GM23248 (cell line): ENCODE measurements at places on chromosomes 3 and 15. TPM values are rescaled to one million over a fixed set of nuclear protein-coding genes. Genes with fewer than 3 reads are reported as not detected.

Gene SLC24A1
- total RNA-seq, result 7.2 and 10.5 TPM in 2 replicates

GRCh38 chr15:37133602-37134001 lies 33.3 kb upstream of the MEIS2 start:
- peak; percentile 48 for DNase-seq

DNA sequence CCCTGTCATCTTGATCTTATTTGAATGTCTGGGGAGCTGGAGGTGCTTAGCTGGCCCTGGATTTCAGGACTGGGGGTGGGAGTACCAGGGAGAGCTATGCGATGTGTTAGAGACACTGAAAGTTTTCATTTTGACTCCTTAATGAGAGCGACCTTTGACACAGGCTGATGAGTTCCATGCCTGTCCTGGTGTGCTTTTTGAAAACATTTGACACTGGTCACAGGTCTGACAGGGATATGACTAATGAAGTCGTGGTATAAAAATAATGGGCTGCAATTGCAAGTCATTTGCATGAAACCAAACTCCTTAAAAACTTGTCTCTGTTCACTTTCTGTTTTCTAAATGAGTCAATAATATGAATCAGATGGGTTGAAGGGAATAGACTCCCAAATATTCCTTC lies 81.9 kb downstream of the MECOM start:
- peak; percentile 33 for DNase-seq

GRCh38 chr15:42314818-42315217 lies 41.6 kb upstream of the TMEM87A start:
- no peak for DNase-seq

Gene RARB
- not detected in 2 replicates for total RNA-seq

Gene TICRR
- total RNA-seq, result 2.3 and 2.4 TPM in 2 replicates

- no peak for DNase-seq
These were observed 40.5 kb downstream of the KLF13 start for GRCh38 chr15:31367021-31367729.

DNA sequence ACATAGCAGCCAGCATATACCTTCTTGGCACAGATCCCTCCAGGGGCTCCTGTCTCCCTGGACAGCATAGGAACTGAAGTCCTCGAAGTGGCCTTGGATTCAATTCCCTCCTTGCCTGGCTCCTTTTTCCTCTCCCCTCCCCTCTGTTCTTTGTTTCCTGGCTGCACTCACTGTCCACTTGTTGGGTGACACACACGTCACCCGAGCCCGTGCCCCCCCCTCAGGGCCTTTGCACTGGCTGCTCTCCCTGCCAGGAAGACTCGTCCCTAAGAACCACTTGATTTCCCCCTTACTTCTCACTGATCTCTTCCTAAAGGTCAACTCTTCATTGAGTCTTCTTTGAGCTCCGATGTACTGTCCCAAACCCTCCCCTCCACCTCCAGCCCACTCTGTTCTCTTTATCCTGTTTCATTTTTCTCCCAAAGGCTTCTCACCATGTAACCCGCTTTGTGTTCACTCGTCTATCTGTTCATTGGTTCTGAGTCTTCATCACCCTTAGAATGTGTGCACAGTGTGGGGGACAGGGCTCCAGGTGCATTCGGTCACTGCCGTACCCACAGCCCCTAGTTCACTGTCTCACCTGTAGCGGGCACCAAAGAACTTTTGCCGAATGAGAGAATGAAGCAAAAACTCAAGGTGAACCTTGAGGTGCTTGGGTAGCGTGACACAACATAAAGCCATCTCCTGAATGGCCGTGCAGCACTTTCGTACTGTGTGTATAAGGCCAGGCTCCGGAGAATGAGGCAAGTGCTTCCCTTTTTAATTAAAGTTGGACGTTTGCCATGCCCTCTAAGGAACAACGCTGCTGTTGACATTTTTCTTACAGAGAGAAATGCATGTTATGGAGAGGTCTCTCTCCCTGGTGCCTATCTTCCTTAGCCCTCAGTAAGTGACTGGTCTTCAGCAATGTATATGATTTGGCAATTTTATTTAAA lies 74.0 kb downstream of the CHRNA7 start:
- no peak for DNase-seq

- peak; percentile 3 for DNase-seq
These were observed 142.8 kb downstream of the NTRK3 start for GRCh38 chr15:88113613-88114308.
